Skeletal muscle cell (primary cell): ENCODE measurements at places on chromosomes 12 and 14.

DNA sequence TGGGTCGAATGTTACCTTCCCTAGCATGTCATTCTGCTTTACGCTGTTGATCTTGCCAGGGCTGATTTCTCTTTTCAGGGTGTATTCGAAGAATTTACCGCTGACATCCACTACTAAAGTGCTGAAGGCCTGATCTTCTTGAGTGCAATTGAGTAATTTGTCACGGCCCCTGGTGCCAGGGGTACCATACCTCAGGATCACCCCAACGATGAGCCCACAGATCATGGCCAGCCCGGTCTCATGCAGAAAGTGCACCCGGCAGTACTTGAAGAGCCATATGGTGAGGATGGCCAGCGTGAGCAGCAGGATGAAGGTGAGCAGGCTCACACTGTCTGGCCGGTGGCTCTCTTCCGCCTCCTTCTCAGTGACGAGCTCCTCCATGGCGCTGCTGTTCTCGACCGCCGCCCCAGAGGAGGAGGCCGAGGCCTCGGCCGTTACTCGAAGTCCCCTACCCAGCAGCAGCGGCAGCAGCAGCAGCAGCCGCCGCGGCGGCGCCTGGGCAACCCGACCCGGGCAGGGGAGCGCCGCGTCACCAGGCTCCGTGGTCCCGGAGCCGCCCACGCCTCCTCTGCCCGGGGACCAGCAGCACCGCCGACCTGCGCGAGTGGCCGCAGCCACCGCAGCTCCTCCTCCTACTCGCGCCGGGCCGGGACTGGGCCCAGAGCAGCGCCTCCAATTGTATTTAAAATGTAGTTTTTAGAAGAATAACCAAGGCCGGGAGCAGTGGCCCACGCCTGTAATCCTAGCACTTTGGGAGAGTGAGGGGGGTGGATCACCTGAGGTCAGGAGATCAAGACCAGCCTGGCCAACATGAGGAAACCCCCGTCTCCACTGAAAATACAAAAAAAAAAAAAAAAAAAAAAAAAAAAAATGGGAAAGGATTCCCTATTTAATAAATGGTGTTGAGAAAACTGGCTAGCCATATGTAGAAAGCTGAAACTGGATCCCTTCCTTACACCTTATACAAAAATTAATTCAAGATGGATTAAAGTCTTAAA, 58.5 kb upstream of the TMPO start:
- DNase-seq: no peak

DNA sequence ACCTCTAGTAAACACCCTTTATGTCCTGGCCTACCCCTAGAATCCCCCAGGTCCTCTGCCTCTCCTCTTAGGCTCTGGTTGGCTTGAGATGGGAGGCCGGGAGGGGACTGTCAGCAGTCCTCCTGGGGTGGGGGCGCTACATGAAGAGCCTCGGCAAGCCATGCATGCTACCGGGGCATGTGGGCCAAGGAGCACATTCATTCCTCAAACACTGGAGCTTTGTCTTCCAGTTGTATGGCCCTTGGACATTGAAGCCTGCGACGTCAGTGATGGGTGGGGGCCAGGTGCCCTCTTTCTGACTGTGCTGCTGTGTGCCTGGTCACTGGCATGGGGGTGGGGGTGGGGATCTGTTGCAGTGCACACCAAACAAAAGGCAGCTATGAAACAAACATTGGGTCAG, 15.8 kb upstream of the CELA1 start:
- DNase-seq: no peak

- no peak for DNase-seq
These were observed 917.7 kb downstream of the DIO2 start for GRCh38 chr14:79293482-79294177.

DNA sequence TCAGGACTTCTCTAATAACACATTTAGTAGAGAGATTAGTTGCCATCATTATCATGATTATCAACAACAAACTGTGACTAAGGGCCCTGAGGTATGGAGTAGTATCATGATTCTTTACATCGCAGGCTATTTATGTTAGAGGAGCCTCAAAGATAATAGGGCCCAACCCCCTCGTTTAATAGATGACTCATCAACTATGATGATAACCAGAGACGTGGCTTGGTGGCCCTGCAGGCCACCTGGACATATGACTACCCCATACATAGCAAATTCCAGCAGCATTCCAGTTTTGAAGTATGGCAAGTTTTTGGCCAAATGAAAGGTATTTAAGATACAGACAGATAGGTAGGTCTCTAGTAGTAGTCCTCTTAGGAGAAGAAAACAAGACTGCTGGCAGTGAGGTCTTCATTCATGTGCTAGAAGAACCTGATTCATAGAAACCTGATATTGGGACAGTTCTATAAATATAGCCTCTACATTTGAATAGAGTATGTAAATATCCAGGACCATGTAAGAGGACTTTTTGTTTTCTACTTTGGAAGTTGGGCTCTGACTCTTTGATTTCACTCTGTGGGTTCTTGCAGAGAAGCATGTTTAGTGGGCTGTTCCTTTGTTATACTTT, 5.6 kb downstream of the RIC8B start:
- DNase-seq: no peak

DNA sequence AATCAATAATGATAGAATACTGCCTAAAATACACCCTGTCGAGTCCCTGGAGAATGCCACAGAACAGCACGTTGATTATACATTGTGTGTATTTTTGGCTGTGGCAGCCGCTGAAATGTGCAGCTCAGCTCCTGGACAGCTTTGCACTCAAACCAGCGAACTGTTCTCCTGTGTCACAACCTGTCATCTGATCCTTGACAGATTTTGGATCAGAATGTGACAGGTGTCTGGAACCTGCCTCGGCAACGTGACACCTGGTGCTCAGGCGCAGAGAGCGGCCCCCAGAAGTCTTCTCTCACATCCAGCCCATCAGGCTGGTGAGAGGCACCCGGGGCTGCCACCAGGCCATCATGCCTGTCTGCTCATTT, 19.3 kb downstream of the MVK start:
- no peak for DNase-seq

- DNase-seq: no peak
These were observed 108.7 kb downstream of the OTOGL start for GRCh38 chr12:80208071-80208470.

GRCh38 chr12:96136161-96136560, 58.0 kb upstream of the ELK3 start:
- peak; percentile 54 for DNase-seq

- DNase-seq: no peak
These were observed 16.4 kb downstream of the ARID2 start for GRCh38 chr12:45745861-45746277.

DNA sequence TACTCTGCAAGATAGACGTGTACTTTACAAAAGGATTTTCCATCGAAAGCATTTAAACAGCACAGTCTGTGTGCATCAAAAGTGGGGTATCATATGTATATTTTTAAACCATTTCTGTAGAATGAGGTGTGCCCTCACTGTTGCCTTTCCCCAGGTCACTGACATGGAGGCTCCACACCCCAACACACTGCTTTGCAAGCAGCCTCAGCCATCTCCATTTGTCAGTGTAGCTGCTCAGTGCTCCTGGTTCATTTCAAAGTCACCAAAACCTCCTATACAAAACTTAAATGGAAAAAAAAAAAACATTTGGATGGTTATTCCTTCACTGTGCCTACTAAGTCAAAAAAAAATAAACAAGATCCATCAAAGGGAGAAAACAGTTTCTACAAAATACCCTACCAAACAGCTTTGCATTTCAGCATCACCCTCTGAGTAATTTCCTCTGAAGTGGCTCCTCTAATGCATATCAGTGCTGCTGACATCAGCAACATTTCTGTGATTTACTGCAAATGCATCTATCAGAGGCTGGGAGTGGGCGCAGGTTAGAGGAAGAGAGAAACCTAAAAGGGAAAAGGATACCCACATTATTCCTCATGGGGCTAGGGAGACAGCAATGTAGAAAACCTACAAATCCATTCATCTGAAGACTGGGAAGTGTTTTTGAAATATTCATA, 46.0 kb downstream of the KCNK10 start:
- DNase-seq: no peak

GRCh38 chr14:103623883-103624482, 5.0 kb upstream of the KLC1 start:
- DNase-seq: no peak

- no peak for DNase-seq
These were observed 196.5 kb downstream of the NUAK1 start for GRCh38 chr12:105942281-105942680.

DNA sequence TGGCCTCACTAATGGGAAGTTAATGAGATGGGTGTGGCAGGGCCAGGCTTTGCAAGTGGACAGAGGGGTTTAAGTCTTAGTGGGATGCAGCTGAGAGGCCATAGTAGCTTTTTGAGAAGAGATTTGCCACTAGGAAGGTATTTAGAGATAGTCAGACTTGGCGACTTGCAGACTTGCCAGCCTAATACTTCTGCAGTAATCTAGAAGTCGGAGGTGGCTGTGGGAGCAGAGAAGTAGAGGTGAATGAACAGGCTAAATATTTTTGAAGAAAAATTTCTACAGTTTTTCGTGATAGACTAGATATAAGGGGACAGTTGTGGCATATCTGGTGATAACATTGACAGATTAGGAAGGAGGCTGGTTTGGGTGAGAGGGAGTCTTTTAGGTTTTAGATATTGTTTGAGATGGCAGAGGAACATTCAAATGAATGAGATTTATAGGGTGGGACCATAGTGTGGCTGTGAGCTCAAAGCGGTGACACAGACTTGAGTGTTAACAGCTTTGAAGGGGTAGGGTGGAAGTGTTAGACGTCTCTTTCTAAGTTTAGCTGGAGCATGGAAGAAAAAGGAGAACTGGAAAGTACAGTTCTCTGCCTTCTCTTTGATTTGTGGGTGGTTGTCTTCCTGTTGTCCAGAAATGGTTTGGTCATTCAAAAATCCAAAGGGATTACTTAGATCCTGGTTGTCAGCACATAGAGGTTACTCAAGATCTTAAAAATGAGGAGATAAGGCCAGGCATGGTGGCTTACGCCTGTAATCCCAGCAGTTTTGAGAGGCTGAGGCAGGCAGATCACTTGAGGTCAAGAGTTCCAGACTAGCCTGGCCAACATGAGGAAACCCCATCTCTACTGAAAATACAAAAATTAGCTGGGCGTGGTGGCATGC, 44.9 kb downstream of the MAPKAPK5 start:
- no peak for DNase-seq

GRCh38 chr12:120971299-120972180, 6.8 kb upstream of the HNF1A start:
- peak; percentile 15 for DNase-seq
